WTC11 (cell line): ENCODE measurements at places on chromosomes 13 and 19. TPM values are rescaled to one million over a fixed set of nuclear protein-coding genes. Genes with fewer than 3 reads are reported as not detected.

DNA sequence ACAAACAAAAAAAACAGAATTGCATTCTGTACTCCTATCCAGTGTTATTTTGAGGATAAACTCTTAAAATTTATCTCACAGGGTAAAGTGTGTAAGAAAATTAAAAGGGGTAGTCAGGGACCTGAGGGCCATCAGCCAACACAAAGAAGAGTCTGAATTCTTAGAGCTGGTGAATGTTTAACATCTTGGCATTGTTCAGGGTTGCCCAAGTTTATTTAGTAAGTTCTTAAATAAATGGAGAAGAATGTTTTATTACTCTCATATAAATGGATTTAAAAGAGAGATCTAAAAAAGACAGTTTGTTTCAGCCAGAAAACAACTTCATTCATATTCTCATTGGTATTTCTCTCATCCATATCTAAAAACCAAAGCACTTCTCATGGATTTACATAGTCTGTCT lies 171.7 kb downstream of the LACC1 start:
- no peak for DNase-seq

- DNase-seq, result no peak
Observed at GRCh38 chr13:90293793-90294361, 1053.6 kb upstream of the MIR17HG start.

DNA sequence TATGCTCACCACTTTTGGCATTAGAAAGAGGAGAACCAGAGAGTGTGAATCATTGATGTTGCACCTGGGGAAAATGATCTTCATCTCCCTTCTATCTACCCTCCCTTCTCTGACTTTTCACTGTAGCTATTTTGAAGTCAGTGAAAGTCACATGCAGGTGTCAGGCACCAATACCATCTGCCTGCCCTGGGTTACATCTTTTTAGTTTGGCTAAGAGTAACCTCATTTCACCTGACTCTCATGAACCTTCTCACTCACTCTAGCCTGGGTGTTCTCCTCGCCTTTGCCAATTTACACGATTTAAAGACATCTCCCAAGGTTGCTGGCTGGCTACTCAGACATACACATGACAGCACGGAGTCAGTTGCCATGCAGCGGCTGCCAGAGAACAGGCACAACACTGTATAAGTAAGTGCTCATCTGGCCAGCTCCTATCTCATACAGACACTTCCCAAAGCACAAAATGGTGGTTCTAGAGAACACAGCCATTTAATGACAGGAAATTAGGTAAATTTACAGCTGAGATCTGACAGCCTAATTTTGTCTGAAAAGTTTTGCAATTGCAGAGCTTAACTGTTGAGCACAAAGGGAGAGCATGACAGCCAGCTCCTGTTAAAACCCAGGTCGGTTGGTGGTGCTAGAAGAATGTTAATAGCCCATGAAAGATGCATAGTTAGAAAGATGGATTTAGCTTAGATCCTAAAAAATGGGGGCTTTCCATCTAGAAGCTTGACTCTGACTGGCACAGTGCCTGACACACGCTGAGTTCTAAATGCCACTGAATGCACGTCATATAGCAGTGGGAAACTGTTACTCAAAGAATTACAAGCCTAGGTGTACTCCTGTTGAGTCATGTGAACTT lies 32.5 kb downstream of the LCP1 start:
- DNase-seq, result no peak

- DNase-seq, result peak; percentile 50
Observed at GRCh38 chr19:41565379-41565720, 10.6 kb upstream of the CEACAM21 start.

Gene U2AF1L4
- total RNA-seq, result 19.7 to 20.9 TPM (median 20.8 TPM) in 3 replicates

Gene MTRF1
- total RNA-seq, result 12.9 to 16.2 TPM (median 14.9 TPM) in 3 replicates

Gene SOX1
- 0.15 to 0.25 TPM (median 0.18 TPM) in 3 replicates for total RNA-seq
